ENCODE measurements at places on chromosomes 4 and X.

DNA sequence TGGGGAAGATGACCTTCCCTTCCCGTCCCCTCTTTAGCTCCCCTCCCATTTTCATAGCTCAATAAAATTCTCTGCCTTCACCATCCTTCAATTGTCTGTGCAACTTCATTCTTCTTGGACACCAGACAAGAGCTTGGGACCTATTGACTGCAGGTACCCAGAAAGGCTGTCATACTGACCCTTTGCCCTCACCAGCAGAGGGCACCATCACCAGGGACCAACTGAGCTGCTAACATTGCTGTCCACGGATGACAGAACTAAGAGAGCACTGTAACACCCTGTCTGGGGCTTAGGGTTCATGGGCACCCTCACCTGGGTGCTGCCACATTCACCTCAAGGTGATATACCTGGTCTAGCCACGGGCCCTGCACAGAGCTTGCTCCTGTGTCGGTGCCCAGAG is 141.3 kb upstream of the VCX3B start:
- no peak for DNase-seq

DNA sequence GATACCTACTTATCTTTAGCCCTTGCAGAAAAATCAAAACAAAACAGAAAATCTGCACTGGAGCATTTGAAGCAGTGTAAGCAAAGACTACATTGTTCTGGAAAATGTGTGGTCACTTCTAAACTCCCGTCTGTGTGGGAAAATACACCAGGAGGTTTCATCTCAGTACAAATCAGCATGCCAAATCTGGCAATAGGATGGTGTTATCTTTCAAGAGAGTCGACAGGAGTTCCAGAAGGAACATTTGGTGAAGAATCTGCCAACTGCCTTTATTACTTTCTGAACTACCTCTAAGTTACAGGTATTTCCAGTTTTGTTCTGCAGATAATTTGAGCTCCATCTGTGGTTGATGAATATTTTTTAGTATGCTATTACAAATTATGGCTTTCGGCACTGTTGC is 1348.0 kb downstream of the RAPGEF2 start:
- DNase-seq = no peak

- no peak for DNase-seq
Observed at GRCh38 chrX:7146703-7147412, 654 bp upstream of the STS start.

DNA sequence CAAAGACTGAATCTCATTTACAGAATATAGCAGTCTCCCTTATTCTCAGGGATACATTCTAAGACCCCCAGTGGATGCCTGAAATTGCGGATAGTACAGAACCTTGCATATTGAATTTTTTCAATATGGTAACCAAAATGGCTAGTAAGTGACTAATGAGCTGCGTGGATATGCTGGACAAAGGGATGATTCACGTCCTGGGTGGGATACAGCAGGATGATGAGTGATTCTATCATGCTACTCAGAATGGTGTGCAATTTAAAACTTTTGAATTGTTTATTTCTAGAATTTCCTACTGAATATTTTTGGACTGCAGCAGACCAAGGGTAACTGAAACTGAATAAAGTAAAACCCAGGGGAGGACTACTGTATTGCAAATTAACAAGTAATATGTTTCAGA is 66.7 kb downstream of the STAG2 start:
- no peak for DNase-seq

DNA sequence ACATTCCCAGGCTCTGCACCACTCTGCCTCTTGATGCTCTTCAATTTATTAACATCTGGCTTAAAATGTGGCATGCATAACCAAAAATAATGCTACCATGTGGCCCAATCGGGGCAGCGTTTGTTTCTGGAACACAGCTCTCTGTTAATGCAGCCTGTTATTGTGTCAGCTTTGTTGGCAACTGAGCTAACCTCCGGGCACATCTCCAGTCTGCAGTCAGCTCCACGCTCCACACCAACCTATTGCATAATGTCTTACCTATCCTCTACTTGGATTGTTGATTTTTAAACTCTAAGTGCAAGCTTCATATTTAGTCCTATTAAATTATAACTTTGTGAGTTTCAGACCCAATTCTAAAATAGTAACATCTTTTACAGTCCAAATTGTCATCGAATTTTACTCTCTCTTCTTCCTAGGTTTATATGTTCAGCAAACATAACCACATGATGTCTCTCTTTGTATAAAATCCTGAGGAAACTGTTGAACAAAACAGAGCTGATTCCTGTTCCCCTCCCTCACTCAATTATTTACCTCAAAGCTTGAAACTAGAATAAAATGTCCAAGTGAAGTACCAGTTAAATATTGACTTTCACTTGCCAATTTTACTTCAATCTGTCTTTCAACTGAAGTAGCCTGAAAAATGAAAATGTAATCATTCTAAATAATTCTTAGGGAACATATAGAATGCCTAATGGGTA is 92.2 kb upstream of the RAPGEF2 start:
- DNase-seq = no peak

DNA sequence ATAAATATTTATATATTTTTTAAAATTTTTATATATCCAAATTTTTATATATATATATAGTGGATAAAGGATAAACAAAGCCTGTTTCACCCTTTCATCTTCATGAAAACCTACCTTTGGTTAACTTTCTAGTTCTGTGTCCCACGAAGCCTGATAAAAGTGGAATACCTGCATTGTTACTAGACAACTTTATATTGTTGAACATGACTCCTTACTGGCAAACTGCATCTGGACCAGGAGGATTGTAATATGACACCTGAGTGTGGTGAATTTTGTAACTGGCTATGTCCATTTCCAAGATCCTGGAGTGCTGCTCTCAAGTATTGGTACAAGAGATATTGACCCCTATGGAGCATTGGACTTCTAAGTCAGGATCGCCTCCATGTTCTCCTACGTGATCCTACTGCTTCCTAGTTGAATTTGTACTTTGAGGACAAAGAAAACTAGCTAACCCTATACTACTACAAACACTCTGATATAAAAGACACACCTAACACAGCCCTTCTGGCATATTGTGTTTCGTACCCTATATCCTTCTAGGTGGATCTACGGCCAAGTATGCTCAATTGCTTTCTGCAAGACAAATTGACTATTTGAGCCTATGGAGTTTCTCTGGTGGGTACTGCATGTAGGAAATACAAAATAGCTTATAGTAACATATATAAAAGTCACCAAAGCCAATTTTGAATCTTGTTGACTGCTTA is 61.3 kb upstream of the PRRG1 start:
- DNase-seq = no peak

- DNase-seq = no peak
Observed at GRCh38 chr4:100054071-100054470, 104.0 kb upstream of the H2AZ1 start.

DNA sequence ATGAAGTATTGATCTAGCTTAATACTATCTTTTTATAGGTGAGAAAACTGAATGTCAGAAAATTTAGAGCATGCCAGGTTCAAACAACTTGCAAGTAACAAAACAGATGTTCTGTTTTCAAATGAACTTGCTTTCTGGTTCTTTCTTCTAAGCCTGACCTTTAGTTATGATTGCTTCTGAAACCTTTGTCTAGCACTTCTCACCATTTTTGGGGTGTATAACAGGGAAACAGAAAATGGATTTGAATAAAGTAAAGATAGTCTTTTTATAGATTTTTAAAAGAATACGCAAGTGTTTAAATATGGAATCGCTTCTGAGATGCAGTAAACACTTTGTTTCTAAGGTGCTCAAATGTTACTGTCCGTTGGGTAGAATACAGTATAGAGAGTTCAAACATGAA is 687.2 kb upstream of the CPEB2 start:
- no peak for DNase-seq

GRCh38 chr4:11042760-11043159 is 358.2 kb upstream of the CLNK start:
- DNase-seq = no peak

Measured in glomerular endothelial cell (primary cell).